ENCODE measurements at places on chromosomes 16 and 17. TPM values are rescaled to one million over a fixed set of nuclear protein-coding genes. Genes with fewer than 3 reads are reported as not detected.

- peak; percentile 82 for DNase-seq
Measured at GRCh38 chr17:47253541-47254402, at the start of gene ITGB3. Gene ITGB3 (plus strand): TSS chr17:47253827. CDS start chr17:47253862, 35 bp downstream.

- no peak for DNase-seq
Measured at GRCh38 chr17:38460716-38461630, 32.7 kb downstream of the ARHGAP23 start.

- DNase-seq: no peak
Measured at GRCh38 chr17:75823257-75824041, 20.8 kb downstream of the UNC13D start.

DNA sequence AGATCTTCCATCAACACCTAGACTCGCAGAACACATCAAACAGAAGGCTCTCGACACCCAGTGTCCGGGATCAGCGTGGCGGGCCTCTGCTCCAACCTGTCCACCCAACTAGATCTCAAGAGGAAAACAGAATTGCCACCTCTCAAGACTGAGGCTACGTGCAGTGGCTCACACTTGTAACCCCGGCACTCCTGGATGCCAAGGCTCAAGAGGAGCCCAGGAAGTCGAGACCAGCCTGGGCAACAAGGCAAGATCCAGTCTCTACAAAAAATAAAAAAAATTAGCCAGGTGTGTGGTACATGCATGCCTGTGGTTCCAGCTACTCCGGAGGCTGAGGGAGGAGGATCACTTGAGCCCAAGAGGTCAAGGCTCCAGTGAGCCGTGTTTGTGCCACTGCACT, 132.6 kb downstream of the ZFHX3 start:
- no peak for DNase-seq

GRCh38 chr17:29653995-29654714, 31.4 kb upstream of the CORO6 start:
- DNase-seq: no peak

DNA sequence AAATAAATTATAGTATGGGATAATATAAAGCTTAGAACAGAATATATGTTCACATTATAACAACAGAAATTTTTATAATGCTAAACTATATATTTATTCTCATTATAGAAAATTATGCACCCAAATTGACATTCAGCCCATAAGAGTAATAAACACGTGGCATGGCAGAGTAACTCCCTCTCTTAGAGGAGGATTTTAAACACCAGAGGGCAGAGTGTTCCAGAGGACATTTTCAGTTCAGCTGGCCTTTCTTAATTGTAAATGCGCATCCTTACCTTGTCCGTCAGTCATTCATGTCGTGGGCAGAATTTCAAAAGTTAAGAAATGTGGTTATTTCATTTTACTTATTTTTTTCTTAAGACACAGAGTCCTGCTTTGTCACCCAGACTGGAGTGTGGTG, 147.1 kb downstream of the TANC2 start:
- no peak for DNase-seq

DNA sequence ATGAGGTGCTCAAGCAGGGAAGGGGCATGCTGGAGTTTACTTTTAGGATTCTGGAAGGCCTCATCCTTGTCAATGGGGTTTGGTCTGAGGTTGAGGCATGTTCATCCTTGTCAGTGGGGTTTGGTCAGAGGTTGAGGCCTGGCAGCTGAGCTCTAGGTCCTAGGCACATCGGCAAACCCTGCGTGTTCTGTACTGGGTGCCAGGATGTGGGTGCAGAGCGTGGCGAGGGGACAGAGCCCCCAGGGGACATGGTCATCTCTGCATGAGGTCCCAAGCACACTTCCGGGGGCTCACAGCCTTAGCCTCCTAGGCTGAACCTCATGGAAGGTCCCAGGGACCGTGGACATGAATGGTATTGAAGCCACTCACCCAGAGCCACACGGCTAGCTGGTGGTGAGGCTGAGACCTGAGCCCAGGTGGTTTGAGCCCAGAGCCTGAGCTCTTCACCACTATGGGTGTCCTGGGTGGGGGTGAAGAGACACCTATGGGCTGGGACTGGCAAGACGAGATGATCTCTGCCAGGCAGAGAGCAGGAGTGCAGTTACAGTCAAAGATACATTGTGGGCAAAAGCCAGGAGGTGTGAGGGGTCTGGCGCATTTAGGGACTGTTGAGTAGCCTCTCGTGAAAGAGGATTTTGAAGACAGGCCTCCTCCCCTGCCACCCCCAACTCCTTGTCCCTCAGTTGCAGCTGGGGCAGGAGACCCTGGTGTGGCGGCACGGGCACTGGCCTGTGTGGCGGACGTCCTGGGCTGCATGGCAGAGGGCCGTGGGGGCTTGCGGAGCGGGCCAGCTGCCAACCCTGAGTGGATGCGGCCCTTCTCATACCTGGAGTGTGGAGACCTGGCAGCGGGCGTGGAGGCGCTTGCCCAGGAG, 19.3 kb downstream of the FCSK start:
- DNase-seq: no peak

KRTAP4-9 gene
- not detected for total RNA-seq

- DNase-seq: no peak
Measured at GRCh38 chr16:25109643-25110042, 1.9 kb upstream of the LCMT1 start.

- DNase-seq: no peak
Measured at GRCh38 chr16:57745768-57746167, 10.2 kb downstream of the KATNB1 start.

GRCh38 chr16:56387396-56387795, 37.9 kb downstream of the AMFR start:
- DNase-seq: no peak

DNA sequence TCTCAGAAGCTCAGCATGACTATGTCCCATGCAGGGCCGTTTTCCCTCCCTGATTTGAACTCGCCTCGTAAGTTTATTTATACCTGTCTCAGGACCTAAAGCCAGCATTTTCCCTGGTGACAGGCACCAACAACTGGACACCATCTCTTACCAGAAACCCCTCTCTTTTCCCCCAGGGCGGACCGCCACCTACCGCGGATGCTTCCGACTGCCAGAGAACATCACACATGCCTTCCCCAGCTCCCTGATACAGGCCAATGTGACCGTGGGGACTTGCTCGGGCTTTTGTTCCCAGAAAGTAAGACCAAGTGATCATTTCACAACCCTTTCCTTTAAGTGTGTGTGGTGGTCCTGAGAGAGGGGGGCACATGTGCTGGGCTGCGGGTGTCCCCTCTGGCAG, 24.7 kb downstream of the WSCD1 start:
- DNase-seq: no peak

- DNase-seq: peak; percentile 79
Measured at GRCh38 chr17:40321961-40322357, 13.0 kb downstream of the RARA start.

- DNase-seq: no peak
Measured at GRCh38 chr17:73560661-73561060, 83.6 kb downstream of the SDK2 start.

DNA sequence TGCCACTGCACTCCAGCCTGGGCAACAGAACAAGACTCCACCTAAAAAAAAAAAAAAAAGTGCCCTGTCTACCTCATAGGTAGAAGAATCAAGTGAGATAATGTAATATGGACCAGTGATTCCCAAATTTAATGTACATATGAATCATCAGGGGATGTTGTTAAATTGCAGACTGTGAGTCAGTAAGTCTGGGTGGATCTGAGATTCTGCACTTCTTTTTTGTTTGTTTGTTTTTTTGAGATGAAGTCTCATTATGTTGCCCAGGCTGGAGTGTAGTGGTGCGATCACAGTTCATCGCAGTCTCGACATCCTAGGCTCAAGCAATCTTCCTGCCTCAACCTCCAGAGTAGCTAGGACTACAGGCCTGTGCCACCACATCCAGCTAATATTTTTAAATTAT, 31.6 kb downstream of the HOXB1 start:
- no peak for DNase-seq

DNA sequence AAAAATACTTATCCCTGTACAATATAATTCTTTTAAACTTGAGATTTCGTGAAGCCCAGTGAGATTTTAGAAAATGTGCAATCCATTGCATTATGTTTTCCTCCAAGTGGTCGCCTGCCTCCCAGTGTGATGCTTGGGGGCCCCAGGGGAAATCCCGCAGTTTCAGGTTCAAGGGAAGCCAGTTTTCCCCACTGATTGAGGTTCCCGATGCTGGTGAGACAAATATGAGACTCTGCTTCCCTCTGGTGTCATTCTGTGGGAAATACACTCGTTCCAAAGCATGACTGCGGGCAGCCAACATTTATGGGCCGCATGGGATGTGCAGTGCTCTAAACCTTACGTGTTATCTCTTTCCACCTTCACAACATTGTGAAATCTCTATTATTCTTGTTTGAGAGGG, 200.8 kb downstream of the PRKCB start:
- DNase-seq: no peak

- DNase-seq: no peak
Measured at GRCh38 chr16:81397058-81397878, 47.3 kb upstream of the CMIP start.

GRCh38 chr17:32485261-32486110, 1.3 kb upstream of the CDK5R1 start:
- DNase-seq: no peak

GRCh38 chr17:32319548-32319905, 22.4 kb downstream of the C17orf75 start:
- DNase-seq: peak; percentile 78

DNA sequence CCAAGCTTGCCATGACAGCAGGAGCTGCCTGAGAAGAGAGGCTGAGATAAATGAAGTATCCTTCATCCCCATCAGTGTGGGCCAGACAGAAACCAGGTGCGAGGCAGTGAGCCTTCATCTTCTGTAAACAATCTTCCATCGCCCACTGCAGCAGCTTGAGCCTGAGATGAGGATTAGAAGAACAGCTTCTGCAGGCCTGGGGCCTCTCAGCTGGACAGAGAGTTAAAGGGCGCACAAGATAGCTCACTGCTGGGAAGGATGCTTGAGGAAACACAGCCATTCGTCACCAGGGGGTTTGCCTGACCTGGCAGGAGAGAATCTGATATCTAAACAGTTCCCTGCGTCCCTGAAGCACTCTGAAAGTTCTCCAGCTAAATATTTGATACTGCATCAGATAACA, 27.1 kb downstream of the HOXB1 start:
- DNase-seq: no peak

DNA sequence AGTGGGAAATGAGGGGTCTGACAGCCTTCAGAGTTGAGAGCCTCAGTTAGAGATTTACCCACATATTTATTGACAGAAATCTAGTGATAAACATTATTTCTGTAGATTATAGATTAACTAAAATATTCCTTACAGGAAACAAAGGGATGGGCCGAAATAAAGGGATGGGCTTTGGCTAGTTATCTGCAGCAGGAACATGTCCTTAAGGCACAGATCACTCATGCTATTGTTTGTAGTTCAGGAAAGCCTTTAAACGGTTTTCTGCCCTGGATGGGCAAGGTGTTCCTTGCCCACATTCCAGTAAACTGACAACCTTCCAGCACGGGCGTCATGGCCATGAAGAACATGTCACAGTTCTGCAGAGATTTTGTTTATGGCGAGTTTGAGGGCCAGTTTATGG, 154.8 kb upstream of the TOM1L1 start:
- no peak for DNase-seq

DNA sequence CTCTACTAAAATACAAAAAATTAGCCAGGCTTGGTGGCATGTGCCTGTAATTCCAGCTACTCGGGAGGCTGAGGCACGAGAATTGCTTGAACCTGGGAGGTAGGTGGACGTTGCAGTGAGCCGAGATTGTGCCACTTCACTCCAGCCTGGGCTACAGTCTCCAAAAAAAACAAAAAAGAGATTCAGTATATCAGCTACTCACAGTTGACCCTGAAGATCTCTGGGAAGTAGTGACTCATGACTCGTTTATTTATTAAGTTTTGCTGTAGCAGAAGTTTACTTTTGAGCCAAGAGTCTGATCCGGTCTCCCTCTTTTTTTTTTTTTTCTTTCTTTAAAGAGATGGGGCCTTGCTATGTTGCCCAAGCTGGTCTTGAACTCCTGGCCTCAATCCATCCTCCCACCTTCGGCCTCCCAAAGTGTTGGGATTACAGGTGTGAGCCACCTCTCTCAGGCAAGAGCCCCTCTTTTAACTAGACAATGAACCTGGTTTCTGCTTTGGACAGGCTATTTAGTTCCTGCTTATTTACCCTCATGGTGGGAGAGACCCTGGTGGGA, 4.4 kb downstream of the MVP start:
- DNase-seq: no peak

GRCh38 chr17:68573338-68573737, 27.8 kb downstream of the FAM20A start:
- no peak for DNase-seq

PRAC1 gene
- not detected for total RNA-seq

- no peak for DNase-seq
Measured at GRCh38 chr17:48484850-48485249, 46.0 kb downstream of the HOXB1 start.

DNA sequence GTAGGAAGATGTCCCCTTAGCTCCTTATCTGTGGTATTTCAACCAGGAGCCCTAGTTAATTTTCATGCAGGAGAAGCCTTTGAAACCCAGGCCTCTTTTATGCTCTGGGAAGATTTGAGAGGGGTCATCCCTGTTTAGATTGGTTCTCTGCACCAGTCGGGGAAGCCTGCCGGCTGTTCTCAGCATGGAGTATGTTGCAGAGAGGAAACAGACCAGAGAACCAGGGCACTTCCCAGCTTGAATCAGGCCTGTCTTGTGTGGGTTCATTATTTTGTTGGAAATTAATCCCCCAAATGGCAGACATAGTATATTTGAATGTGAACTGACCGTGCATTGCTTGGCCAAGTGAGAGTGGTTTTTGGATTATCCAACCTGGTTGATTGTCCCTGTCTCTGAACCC, 1082.1 kb upstream of the RBFOX1 start:
- no peak for DNase-seq

DNA sequence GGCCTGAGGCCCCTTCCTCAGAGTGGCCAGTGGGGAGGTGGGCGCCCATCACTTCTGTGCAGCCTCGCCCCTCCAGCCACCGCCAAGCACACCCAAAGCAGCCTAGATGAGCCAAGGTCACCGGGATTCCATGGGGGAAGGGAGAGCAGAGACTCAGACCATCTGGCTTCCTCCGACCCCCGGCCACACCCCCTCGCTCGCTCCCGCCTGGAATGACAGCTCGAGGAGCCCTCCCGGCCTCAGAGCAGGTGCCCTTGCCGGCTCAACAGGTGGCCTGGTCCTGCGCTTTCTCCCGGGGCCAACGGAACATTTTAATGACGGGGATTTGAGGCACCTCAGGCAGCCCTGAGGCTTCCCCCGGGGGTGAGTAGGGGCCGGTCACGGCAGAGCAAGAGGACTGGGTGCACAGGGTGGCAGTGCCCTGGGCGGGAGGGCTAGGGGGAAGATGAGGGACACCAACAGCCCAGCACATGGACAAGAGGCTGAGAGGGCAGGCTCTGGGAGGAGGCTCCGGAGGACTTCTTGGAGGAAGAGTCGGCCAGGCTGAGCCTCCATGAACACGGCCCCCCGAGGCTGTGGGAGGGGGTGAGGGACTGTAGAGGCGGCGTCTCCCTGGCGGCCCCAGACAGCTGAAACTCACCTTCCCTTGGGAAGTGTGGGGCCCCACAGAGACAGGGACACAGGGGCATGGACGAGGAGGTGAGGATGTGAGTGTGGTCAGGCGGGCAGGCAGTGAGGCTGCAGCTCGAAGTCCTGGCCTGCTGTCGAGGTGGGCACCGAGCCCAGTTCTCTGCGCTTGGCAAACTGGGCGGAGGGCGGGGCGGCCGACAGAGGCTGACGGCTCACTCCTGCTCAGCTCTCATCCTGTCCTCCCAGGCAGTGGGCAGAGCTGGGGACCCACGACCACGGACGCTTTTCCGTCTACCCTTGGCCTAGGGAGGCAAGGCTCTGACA, 12.5 kb upstream of the C1QTNF8 start:
- peak; percentile 48 for DNase-seq

UNC45B gene
- total RNA-seq: 205 TPM

- DNase-seq: no peak
Measured at GRCh38 chr16:53999841-54000240, 286.7 kb downstream of the IRX3 start.

Measured in left ventricle myocardium inferior (tissue), 1 donor.